WTC11 (cell line): ENCODE measurements at places on chromosomes 1 and 21. TPM values are rescaled to one million over a fixed set of nuclear protein-coding genes. Genes with fewer than 3 reads are reported as not detected.

DNA sequence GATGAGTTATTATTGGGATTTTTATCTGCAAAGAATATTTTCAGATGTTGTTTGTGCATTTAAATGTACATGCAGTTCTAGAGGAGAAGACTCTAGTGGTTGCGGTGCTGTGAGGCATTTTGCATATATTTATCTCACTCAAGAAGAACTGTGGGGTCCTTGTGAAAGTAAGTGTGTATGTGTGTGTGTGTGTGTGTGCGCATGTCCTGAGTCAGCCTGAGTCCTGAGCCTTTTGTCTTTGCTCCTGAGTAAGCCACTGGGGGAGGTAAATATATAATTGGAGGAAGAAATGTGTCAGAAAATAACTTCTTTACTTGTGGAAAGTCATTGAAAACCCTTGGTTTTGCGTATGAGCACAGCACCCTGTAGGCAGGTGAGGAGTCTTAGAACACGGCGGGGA lies 55.6 kb upstream of the CD34 start:
- H3K36me3 ChIP-seq: no peaks in the 10 kb centered on the region
- no peak for DNase-seq
- no peak overlapping the region for H3K27ac ChIP-seq
- H3K4me3 ChIP-seq: no peak overlapping the region
- peaks cover 14% of the 10 kb centered on the region for H3K4me1 ChIP-seq
- H3K27me3 ChIP-seq: peaks cover 33% of the 10 kb centered on the region

DNA sequence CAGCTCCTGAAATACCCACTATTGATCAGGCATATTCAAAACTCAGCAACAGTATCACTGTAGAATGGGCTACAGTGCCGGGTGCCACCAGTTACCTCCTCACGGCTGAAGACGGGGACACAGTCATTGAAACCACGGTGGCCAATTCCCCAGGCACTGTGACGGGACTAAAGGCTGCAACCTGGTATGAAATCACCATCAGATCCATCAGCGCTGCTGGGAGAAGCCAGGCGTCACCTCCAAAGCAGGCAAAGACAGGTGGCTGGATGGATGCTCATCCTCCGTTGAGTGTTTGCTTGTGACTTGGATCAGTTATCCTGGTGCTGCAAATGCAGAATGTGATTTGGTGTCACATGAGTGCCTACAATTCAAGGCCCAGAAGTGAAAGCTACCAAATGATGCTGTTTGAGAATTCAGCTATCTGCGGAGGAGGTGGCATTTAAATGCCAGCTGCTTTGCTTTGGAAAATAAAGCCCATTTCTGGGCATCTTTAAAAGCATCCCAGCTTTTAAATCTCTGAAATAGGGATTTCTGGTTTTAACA lies 5.1 kb downstream of the FNDC7 start:
- no peak overlapping the region for H3K4me3 ChIP-seq
- H3K27ac ChIP-seq: no peak overlapping the region
- no peak for DNase-seq
- H3K4me1 ChIP-seq: peaks cover 21% of the 10 kb centered on the region

DNA sequence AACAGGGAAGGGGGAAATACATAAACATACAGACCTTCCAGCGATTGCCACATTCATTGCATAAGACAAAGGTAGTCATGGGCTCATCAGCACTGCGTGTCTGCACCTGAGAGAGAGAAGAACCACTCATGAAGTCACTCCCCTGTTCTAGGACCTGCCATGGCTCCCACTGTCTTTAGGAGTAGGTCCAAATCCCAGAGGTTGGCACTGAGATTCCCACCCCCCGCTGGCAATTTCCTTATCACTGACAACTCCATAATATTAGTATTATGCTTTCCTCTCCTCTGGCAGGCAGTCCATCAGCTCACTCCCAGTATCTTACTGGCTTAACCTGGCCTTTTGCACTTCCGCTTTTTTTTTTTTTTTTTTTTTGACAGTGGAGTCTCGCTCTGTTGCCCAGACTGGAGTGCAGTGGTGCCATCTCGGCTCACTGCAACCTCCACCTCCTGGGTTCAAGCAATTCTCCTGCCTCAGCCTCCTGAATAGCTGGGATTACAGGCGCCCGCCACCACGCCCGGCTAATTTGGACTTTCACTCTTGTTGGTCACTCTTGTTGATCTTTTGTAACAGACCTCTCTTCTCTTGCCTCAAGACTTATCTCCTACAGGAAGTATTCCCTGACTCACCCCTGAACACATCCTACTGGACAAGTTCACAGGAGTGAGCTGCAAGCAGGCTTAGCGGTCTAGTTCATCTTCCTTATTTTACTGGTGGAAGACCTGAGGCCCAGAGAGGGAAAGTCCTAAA lies 14.8 kb upstream of the ZNF436 start:
- no peaks in the 10 kb centered on the region for H3K4me1 ChIP-seq
- no peak overlapping the region for H3K4me3 ChIP-seq
- H3K27ac ChIP-seq: no peak overlapping the region
- no peaks in the 10 kb centered on the region; the same call in 1 of the 2 replicates for H3K27me3 ChIP-seq

DNA sequence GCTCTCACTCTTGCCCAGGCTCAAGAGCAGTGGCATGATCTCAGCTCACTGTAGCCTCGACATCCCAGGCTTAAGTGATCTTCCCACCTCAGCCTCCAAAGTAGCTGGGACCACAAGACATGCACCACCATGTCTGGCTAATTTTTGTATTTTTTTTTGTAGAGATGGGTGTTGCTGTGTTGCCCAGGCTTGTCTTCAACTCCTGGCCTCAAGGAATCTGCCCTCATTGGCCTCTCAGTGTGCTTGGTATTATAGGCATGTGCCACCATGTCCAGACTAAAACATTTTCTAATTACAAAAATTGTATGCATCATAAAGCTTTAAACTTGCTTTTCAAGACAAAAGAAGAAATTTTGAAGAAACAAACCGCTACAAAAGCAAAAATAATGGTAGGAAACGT lies 20.1 kb downstream of the CBR1 start:
- peaks cover 8% of the 10 kb centered on the region for H3K27me3 ChIP-seq
- DNase-seq: no peak
- peaks cover 33% of the 10 kb centered on the region for H3K36me3 ChIP-seq
- H3K27ac ChIP-seq: no peak overlapping the region

- H3K27me3 ChIP-seq: peaks cover 84% of the 10 kb centered on the region
- H3K36me3 ChIP-seq: no peaks in the 10 kb centered on the region
Observed at GRCh38 chr1:37764414-37764825, 500 bp downstream of the EPHA10 start.

GRCh38 chr21:14259747-14260146 lies 43.8 kb downstream of the RBM11 start:
- DNase-seq: no peak
- no peak overlapping the region for H3K27ac ChIP-seq
- no peak overlapping the region for H3K4me3 ChIP-seq

DNA sequence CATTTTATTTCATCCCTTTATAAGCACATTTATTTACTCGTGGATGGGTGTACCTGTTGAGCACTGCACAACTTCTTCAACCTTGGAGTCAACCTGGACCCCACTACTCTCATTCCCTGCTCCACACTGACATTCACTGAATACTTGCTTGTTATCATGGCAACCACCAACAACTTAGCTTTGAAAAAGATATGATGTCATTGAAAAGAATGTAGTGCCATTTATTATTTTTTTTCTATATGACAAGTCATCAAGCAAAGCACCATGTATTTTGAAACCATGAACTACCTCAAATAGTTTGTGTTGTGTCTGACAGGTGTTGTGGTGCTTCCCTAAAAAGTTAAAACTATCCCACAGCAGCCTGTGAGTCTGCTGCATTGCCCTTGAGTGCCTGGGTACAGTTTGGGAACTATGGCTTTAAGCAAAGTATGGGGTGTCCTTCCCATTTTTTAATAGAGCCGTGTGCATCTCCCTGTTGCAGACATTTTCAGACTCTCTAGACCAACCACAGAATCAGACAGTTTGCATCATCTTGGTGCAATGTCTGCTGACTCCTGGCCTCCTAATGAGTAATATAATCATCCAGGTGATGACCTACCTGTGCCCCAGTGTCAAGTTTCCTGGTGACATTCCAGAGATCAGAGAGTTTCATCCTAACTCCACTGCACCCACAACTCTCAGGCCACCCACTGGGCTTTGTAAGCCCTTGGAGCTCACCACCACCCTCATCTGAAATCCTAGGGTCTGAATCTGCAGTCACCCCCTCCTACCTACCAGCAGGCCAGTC lies 339.7 kb upstream of the PROX1 start:
- no peaks in the 10 kb centered on the region for H3K36me3 ChIP-seq
- no peak overlapping the region for H3K4me3 ChIP-seq
- H3K27ac ChIP-seq: no peak overlapping the region
- no peak for DNase-seq
- no peaks in the 10 kb centered on the region; the same call in 1 of the 2 replicates for H3K27me3 ChIP-seq
- peaks cover 30% of the 10 kb centered on the region for H3K4me1 ChIP-seq

- no peak for DNase-seq
- H3K4me1 ChIP-seq: no peaks in the 10 kb centered on the region
- no peak overlapping the region for H3K4me3 ChIP-seq
- no peaks in the 10 kb centered on the region for H3K36me3 ChIP-seq
- no peaks in the 10 kb centered on the region for H3K27me3 ChIP-seq
Observed at GRCh38 chr1:87549738-87550137, 221.1 kb downstream of the LMO4 start.

GRCh38 chr1:77421504-77422233 lies 139.8 kb downstream of the AK5 start:
- DNase-seq: no peak
- H3K4me3 ChIP-seq: no peak overlapping the region
- H3K27me3 ChIP-seq: no peaks in the 10 kb centered on the region
- H3K4me1 ChIP-seq: no peaks in the 10 kb centered on the region

DNA sequence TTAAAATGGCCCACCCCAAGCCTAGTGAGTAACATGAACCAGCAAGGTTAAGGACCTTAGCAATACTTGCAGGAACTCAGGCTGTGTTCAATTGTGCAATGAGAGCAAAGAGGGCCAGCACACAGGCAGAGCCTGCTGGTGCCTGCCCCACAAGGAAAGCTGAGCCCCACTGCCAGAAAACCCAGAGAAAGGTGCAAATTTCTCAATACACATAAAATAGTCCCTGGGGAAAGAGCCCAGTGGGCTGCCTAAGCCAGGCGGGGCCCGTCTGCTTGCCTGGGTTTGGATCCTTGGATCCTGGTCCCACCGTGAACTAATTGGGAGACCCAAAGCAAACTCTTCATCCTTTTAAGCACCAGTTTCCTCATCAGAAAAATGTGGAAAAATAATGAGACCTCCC lies 128.5 kb upstream of the CACNA1E start:
- H3K4me3 ChIP-seq: no peak overlapping the region
- H3K27me3 ChIP-seq: no peaks in the 10 kb centered on the region; the same call in 1 of the 2 replicates
- no peaks in the 10 kb centered on the region for H3K36me3 ChIP-seq
- H3K27ac ChIP-seq: no peak overlapping the region

- no peak overlapping the region for H3K27ac ChIP-seq
- H3K27me3 ChIP-seq: no peaks in the 10 kb centered on the region
- H3K36me3 ChIP-seq: no peaks in the 10 kb centered on the region
- no peak for DNase-seq
Observed at GRCh38 chr1:90340606-90341005, 345.7 kb downstream of the ZNF326 start.

- H3K4me3 ChIP-seq: no peak overlapping the region
- H3K27me3 ChIP-seq: peaks cover 17% of the 10 kb centered on the region
- no peak overlapping the region for H3K27ac ChIP-seq
- H3K36me3 ChIP-seq: no peaks in the 10 kb centered on the region
Observed at GRCh38 chr1:47621977-47622376, 184.1 kb downstream of the FOXD2 start.

DNA sequence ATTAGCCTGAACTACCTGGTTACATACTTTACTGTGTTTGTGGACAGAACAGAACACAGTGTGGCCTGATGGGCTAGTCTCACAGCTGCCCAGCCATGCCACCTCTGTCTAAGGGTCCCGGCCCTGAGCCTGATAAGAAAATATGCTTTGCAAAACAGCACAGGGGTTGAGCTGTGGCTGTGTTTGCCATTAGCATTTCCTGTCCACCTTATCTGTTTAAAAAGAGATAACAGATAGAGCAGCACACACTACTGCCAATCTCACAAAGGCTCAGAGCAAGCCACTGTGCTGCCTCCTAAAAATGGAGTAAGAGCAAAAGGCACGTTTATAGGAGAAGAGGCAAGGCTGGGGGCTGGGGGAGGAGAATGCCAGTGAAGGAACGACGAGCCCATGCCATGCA lies 95.0 kb downstream of the SUSD4 start:
- no peak for DNase-seq
- H3K36me3 ChIP-seq: no peaks in the 10 kb centered on the region
- H3K4me1 ChIP-seq: peaks cover 4% of the 10 kb centered on the region; the same call in 1 of the 2 replicates
- no peaks in the 10 kb centered on the region for H3K27me3 ChIP-seq

DNA sequence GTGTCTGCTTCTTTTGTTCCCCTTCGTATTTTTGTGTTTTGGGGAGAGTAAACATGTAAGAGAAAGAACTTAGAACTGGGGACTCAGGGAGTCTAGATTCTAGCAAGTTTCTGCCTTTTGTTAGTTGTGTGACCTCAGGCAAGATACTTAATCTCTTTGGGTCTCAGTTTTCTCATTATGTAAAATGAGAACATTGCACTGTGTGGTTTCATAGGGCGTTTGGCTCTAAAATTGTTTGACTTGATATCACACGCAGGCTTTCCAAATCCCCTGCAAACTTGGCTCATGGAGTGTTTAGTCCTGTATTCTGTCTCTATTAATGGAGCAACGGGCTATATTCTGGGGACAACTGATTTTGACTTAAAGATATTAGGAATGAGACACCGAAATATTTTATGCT lies 57.7 kb downstream of the NTNG1 start:
- H3K36me3 ChIP-seq: peaks cover 12% of the 10 kb centered on the region
- no peak for DNase-seq
- H3K4me1 ChIP-seq: peaks cover 5% of the 10 kb centered on the region
- H3K4me3 ChIP-seq: no peak overlapping the region

The KCNJ15 gene
- 0.14 to 0.57 TPM in 2 of 3 replicates, not detected in the other for total RNA-seq

The ILDR2 gene
- 0.89 to 1.8 TPM (median 1.6 TPM) in 3 replicates for total RNA-seq

The SPTA1 gene
- 0.02 to 0.11 TPM (median 0.09 TPM) in 3 replicates for total RNA-seq

The C1QB gene
- total RNA-seq: 0.61 to 1.1 TPM (median 0.62 TPM) in 3 replicates

The CFHR1 gene
- total RNA-seq: 0.14 to 0.20 TPM (median 0.16 TPM) in 3 replicates

The ATP1A2 gene
- 22.8 to 25.6 TPM (median 23.2 TPM) in 3 replicates for total RNA-seq

The ATAD3B gene
- total RNA-seq: 47.9 to 63.6 TPM (median 48.5 TPM) in 3 replicates

The ZBTB17 gene
- 27.6 to 32.0 TPM (median 27.9 TPM) in 3 replicates for total RNA-seq

The SYT11 gene
- total RNA-seq: 6.1 to 8.9 TPM (median 7.5 TPM) in 3 replicates

The TRIM45 gene
- 11.8 to 17.7 TPM (median 15.7 TPM) in 3 replicates for total RNA-seq

The TIAM1 gene
- 25.2 to 28.7 TPM (median 28.2 TPM) in 3 replicates for total RNA-seq

The ZNF695 gene
- 29.4 to 32.6 TPM (median 29.4 TPM) in 3 replicates for total RNA-seq
